Kidney capillary endothelial cell (primary cell): ENCODE measurements at places on chromosomes 2 and 18.

DNA sequence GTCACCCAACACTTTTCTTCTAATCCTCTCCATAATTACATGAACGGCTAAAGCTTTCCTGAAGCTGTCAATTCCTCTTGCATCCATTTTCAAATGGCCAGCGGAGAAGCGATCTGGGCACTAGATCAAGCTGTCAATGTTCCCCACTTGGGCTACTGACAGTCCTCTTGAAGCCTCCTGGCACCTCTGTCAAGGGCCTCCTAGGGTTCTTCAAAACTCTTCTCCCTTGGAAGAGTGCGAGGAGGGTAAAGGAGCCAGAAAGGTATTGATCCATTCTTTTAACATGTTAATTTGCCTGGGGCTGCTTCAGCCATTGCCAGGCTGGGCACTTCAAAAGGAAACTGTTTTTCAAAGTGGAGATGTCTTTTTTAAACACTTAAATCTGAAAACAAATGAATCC lies 19.8 kb downstream of the EPHA4 start:
- DNase-seq: no peak

DNA sequence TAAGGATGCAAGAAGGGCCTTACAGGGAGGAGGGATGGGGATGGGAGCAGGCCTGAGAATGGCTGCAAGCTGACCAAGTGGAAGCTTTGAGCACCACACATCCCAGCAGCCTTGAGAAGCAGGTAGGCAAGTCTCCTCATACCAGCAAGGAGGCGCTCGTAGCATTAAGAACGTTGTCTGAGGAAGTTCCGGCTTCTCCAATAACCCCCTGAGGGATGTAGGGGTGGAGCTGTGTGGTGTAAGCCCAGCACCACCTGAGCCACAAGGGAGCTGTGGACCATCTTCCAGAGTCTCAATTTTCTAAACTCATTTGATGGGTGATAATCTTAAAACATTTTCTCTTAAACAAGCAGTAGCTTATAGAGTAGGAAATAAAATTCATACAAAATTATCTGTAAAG lies 50.6 kb downstream of the ST3GAL5 start:
- DNase-seq: no peak

GRCh38 chr18:8480506-8481328 lies 128.5 kb upstream of the RAB12 start:
- DNase-seq: peak; percentile 63

DNA sequence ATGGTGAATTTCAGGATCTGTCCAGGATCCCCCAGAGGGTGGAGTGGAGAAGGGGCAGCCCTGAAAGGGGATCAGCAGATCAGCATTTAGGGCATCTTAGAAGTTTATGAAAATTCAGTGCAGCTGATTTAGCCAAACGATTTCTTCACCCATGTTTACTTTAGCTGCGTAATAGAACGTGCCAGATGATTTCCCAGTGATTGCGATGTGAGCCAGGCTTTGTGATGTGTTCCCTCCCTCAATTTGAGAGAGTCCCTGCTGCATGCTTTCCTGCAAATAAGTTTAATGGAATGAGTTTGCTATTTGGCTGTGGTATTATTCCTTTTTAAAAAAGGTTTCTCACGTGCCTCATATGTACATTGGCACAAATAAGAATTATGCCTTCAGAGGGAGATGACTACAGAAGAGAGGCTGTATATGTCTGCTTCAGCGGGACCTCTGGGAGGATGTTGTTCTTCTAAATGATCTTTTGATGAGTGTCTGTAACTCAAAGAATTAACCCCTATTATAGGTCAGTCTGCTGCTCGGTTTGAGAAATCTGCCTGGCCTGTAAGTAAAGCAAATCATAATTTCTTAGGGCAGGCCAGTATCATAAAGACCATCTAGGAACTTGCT lies 111.9 kb downstream of the MRO start:
- DNase-seq: no peak

GRCh38 chr2:9909106-9909505 lies 42.4 kb upstream of the GRHL1 start:
- DNase-seq: no peak

DNA sequence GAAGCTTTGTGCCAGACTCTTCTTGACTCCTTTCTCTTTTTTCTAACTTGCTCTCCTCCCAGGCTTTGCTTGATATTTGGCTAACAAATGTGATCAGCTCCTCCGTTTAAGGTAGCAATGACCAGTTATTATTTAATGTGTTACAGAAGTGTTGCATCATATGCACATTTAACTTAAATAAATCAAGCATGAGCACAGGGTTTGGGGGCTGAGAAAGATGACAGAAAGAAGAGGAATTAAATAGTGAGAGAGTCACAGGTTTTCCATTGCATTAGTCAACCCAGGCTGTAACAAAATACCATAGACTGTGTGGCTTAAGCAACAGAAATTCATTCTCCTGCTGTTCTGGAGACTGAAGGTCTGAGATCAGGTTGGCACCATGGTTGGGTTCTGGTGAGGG lies 343.8 kb downstream of the RPRM start:
- DNase-seq: no peak

- no peak for DNase-seq
Measured at GRCh38 chr2:58767828-58768714, 526.9 kb upstream of the FANCL start.

- peak; percentile 15 for DNase-seq
Measured at GRCh38 chr2:144358979-144359541, 160.9 kb downstream of the ZEB2 start.

DNA sequence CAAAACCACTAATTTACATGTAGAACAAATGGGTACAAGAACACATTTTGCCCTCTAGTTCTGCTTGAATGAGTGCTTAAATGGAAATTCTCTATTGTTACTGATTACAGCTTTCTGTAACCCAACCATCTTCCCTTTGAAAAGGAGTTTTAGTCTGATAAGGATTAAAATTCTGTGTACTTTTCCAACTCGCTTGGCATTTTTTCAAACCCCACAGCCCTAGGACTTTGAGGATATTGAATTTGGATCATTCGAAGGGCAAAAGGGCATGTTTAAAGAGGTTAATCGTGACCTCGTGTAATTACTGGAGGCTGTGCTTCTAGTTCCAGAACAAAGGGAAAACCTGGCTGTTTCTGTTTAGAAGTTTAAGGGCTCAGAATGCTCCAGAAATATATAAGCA lies 432.3 kb downstream of the PID1 start:
- DNase-seq: no peak

- no peak for DNase-seq
Measured at GRCh38 chr18:45039376-45039775, 358.7 kb downstream of the SETBP1 start.

DNA sequence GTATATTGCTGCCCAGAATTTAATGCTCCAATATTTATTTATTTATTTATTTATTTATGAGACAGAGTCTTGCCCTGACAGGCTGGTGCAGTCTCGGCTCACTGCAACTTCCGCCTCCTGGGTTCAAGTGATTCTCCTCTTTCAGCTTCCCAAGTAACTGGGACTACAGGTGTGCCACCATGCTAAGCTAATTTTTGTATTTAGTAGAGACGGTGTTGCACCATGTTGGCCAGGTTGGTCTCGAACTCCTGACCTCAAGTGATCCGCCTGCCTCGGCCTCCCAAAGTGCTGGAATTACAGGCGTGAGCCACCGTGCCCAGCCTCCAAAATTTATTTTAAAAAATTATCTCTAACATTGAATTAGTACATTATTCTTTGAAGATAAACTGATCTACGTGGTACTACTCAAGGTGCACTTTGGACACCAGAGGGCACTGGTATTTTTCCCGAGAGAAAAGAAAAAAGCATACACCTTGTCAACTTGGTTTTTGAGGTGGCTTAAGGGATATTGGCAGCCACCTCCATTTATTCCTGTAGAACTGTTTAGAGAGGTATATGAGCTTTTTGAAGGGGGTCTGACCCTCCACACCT lies 1.4 kb upstream of the IDH1 start:
- no peak for DNase-seq

- DNase-seq: no peak
Measured at GRCh38 chr2:24262421-24262970, 87.6 kb downstream of the FAM228A start.

DNA sequence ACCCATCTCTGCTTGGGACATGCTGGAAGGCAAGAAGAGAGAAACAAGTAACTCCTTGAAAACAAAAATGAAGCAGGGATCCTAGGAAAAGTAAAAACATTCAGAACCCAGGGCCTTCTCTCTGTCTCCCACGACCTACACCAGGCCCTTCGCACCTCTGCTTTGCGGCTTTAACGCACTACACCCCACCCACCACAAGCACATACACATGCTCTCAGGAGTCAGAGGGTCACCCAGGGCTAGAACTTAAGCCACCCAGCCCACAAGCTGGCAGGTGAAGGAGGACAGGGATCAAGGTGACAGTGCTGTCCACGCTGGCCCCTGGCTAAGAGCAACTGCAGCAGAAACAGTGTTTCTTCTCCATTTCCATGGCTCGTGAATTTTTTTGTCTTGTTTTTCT lies 72.2 kb downstream of the BCL11A start:
- no peak for DNase-seq

- no peak for DNase-seq
Measured at GRCh38 chr2:52613064-52613463, 1154.5 kb upstream of the CHAC2 start.
